ENCODE measurements at places on chromosomes 7 and 10.

- DNase-seq: no peak
Measured at GRCh38 chr7:111495173-111495810, 67.0 kb downstream of the IMMP2L start.

DNA sequence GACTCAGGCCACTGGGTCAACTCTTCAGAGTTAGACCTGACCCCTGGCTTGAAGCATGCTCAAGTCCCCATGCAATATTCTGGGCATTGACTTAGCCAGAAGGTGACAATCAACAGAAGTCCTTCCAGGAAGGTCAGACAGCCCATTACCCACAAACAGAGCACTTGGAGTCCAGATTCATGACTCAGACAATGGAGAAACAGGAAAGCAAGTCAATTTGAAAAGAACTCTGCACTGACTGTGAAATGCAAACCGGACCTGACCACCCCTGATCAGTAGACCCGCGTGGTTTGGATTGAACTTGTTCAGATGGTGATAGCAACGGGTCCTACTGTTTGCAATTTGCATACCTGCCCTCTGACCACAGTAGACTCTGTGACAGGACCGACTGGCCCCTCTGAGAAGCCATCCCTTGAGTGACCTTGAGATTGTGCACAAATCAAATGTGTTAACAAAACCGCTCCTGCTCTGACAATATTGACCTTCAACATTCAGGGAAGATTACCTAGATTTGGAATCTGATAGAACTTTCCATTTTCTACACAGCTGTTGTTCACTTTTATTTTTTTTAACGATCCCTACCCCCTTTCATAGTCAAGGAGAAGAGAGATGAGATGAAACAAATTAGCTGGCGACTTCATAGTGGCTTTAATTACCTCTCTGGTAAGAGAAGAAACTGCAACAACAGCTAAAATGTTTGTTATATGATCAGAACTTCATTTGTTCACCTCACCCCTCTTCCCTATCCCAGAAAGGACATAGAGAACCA is 138.7 kb downstream of the NRP1 start:
- DNase-seq: no peak

DNA sequence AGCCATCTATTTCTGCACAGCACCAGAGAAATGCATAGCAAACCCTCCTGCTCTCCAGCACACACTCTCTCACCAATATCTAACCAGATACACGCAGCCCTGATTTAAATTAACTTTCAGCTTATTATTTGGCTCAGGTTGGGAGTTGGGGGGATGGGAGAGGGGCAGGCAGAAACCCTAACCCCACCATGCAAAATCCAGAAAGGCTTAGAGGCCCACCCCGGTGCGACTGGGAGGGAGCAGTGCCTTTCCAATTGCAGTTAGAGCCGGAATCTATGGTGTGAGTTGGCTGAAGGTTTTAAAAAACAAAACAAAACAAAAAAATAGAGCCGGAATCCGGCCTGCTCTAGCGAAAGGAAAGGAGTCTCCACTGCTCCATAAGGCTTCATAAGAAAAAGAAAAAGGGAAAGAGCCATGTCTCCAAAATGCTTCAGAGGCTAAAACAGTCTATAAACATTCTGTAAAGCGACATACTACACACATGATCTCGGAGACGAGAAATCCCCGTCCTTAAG is 2.9 kb downstream of the IGF2BP3 start:
- DNase-seq: no peak

DNA sequence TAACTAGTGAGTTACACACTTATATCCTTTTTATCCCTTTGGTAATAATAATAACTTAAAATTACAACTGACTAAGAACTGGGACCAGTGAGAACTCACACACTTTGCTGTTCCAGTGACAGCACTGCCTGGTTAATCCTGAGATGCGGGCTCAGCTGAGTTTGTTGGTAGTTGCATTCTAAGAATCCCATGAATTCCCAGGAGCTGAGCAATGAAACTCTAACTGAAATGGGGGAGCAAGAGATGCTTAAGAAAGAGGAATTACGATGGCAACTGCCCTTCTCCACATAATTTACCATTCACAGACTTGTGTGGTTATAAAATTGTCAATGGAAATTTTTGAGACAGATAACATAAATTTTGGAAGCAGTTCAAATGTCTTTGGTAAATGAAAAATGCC is 659.4 kb downstream of the MAGI2 start:
- no peak for DNase-seq

DNA sequence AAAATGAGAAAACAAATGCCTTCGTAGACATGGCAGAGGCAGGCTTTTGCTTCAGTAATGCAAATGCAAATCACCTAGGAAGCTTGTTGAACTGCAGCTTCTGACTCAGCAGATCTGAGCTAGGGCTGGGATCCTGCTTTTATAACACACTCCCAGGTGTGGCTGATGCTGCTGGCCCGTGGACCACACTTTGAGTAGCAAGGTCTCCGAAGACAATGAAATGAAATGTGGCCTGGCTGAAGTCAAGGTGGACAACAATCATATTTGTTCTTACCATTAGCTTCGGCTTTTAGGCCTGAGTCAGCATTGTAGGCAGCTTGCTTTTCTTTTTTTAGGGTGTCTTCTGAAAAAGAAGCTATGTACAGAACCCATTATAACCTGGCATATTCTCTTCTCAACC is 26.3 kb downstream of the COL17A1 start:
- DNase-seq: no peak

DNA sequence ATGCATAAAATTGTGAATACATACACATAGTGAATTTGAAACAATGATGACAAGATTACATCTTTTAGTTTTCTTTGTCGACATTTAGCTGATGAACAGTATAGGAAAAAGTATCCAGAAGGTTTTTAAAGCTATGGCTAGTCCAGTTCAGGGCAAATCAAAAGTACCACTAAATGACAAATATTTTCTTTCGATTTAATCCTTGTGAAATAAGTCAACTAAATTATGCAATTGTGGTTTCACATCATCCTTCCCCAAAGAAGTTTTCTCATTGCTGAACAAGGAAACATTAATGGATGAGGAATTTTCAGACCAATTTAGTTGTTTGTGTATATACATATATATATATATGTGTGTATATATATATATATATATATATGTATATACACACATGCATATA is 774.0 kb downstream of the DNAJB9 start:
- no peak for DNase-seq

GRCh38 chr7:137328373-137329120 is 15.0 kb downstream of the PTN start:
- no peak for DNase-seq
